ENCODE measurements at places on chromosomes 13 and 19. TPM values are rescaled to one million over a fixed set of nuclear protein-coding genes. Genes with fewer than 3 reads are reported as not detected.

Gene CCL25
- total RNA-seq: not detected

Gene LIM2
- total RNA-seq: not detected

Gene PRTN3
- not detected for total RNA-seq

Gene WDR88
- not detected for total RNA-seq

Gene FFAR2
- total RNA-seq: not detected

Gene KLK2
- total RNA-seq: not detected

Gene WDR87
- total RNA-seq: under 0.01 TPM

Gene ARHGAP33
- 10.0 TPM for total RNA-seq

Gene ZNF77
- total RNA-seq: 6.5 TPM

Gene KLK15
- total RNA-seq: not detected

Gene ZNF813
- total RNA-seq: 3.5 TPM

Gene VSTM1
- total RNA-seq: not detected

Gene PPP1R12C
- total RNA-seq: 44.7 TPM

Gene MYPOP
- 2.5 TPM for total RNA-seq

Gene MUC16
- not detected for total RNA-seq

Gene UBE2L5
- 0.17 TPM for total RNA-seq

Gene ZNF738
- 1.7 TPM for total RNA-seq

Gene KRTDAP
- not detected for total RNA-seq

Gene STOML3
- total RNA-seq: not detected

Gene ZNF440
- 10.4 TPM for total RNA-seq

Gene WTIP
- 13.2 TPM for total RNA-seq

Gene DAND5
- not detected for total RNA-seq

Gene SIGLEC7
- not detected for total RNA-seq

Gene CRLF1
- total RNA-seq: 9.5 TPM

Gene SERPINE3
- total RNA-seq: not detected

Gene ATP4A
- total RNA-seq: not detected

Gene GJA3
- total RNA-seq: 16.7 TPM

Gene ZNF835
- total RNA-seq: 1.2 TPM

Gene APOC4
- not detected for total RNA-seq
